ENCODE measurements at places on chromosomes 2 and 18.

DNA sequence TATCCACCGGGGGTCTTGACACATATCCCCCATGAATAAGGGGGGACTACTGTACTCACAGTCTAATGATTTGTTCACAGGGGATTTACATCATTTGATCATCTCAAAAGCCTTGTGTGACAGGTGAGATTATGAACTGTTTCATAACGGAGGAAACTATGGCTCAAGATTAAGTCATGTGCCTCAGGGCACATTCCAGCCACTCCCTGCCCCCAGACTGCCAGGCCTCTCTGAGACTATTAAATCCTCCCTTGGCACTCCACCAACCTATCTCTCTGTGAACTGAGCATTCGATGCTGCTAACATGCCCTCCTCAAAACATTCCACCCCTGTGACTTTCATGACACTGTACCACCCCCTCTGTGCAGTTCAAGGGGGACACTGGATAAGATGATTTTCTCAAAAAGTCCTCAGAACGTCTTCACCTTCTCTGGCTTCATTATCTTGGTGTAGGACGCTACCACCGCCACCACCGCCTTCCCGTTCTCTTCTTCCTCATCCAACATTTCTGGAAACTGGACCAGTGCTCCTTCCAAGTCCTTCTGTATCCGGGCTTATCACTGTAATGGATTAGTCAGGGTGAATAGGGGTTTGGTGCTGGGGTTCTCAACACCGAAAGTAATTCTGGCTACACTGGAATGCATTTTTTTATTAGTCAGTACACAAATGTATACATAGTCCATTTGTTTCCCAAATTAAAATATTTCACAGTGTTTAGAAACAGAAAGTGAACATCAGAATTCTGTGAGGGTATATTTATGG, 169.6 kb downstream of the KCNS3 start:
- no peak for DNase-seq
- no peak overlapping the region for H3K27ac ChIP-seq
- no peaks in the 10 kb centered on the region for H3K4me1 ChIP-seq
- no peak overlapping the region for H3K4me3 ChIP-seq
- H3K27me3 ChIP-seq, result no peaks in the 10 kb centered on the region

DNA sequence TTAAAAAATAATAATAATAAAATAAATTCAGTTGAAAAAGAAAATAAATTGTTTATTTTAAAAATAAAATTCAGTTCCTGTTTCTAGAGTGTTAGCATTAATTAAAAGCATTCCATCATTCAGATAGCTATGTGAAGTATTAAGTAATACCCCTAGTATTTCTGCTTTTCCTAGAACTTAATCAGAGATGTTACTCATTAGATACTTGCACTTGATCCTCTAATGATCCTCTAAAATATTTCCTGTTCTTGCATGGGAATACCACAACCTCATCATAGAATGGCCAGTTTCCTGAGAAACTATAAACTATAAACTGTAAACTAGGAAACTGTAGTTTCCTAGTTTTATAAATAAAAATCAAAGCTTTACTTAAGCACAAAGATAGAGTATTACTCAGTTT, 11.1 kb upstream of the CNNM3 start:
- peaks cover 22% of the 10 kb centered on the region for H3K4me1 ChIP-seq
- H3K36me3 ChIP-seq, result peaks cover 10% of the 10 kb centered on the region
- H3K27me3 ChIP-seq, result no peaks in the 10 kb centered on the region
- H3K4me3 ChIP-seq, result no peak overlapping the region
- no peak overlapping the region for H3K27ac ChIP-seq

- H3K27ac ChIP-seq, result no peak overlapping the region
- H3K4me3 ChIP-seq, result no peak overlapping the region
- no peak for DNase-seq
- H3K27me3 ChIP-seq, result no peaks in the 10 kb centered on the region
- no peaks in the 10 kb centered on the region for H3K36me3 ChIP-seq
- no peaks in the 10 kb centered on the region for H3K4me1 ChIP-seq
These were observed 335.1 kb upstream of the ZNF521 start for GRCh38 chr18:25686960-25687500.

DNA sequence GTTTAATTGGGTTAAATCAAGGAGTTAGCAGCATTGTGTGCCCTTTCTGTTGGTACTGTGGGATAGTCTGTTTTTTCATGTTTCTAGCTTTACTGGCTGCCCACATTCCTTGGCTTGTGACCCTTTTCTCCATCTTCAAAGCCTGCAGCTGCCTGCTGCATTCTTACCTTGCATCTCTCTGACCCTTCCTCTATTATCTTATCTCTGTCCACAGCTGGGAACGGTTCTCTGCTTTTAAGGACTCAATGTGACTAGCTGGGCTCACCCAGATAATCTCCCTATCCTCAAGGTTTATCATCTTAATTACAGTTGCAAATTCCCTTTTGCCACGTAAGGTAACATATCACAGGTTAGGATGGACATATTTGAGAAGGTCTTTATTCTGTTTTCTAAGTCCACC, 199.7 kb downstream of the KCNS3 start:
- peaks cover 9% of the 10 kb centered on the region for H3K4me1 ChIP-seq
- no peak overlapping the region for H3K4me3 ChIP-seq
- DNase-seq, result no peak
- no peaks in the 10 kb centered on the region for H3K36me3 ChIP-seq
- no peak overlapping the region for H3K27ac ChIP-seq

DNA sequence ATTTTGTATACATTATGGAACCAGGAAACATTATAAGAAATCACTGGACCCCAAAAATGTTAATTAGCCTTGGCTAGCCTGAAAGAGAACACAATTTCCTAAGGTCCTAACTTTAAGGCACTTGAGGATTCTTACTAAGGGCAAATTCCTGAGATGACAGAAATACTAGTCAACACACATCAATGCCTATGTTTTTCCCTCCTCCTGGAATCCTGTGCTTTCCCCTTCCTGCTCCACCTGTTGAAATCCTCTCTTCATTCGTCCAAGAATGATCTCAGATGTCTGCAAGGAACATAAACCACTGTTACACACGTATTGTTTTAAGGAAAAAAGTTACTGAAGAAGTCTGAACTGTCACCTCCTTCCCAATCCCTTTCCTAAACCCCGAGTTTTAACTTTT, 21.2 kb upstream of the DARS1 start:
- H3K27ac ChIP-seq, result peak overlapping the region; percentile 96
- H3K4me3 ChIP-seq, result no peak overlapping the region
- H3K36me3 ChIP-seq, result peaks cover 22% of the 10 kb centered on the region
- peaks cover 54% of the 10 kb centered on the region for H3K4me1 ChIP-seq
- no peak for DNase-seq

- H3K27ac ChIP-seq, result no peak overlapping the region
- no peak overlapping the region for H3K4me3 ChIP-seq
- no peaks in the 10 kb centered on the region for H3K36me3 ChIP-seq
- DNase-seq, result no peak
- H3K4me1 ChIP-seq, result no peaks in the 10 kb centered on the region
These were observed 86.9 kb upstream of the GPC1 start for GRCh38 chr2:240348522-240348921.

GRCh38 chr2:39138837-39139211, 18.0 kb upstream of the SOS1 start:
- no peak overlapping the region for H3K4me3 ChIP-seq
- DNase-seq, result no peak
- H3K4me1 ChIP-seq, result peaks cover 85% of the 10 kb centered on the region
